ENCODE measurements at places on chromosomes 16 and 17.

- no peak for DNase-seq
Measured at GRCh38 chr17:7111784-7112509, 2.7 kb downstream of the ASGR2 start.

GRCh38 chr16:85458968-85459367, 154.2 kb upstream of the GSE1 start:
- DNase-seq: no peak

- no peak for DNase-seq
Measured at GRCh38 chr16:57555831-57556230, 13.4 kb downstream of the ADGRG5 start.

GRCh38 chr17:78991017-78991738, 11.5 kb upstream of the LGALS3BP start:
- no peak for DNase-seq

DNA sequence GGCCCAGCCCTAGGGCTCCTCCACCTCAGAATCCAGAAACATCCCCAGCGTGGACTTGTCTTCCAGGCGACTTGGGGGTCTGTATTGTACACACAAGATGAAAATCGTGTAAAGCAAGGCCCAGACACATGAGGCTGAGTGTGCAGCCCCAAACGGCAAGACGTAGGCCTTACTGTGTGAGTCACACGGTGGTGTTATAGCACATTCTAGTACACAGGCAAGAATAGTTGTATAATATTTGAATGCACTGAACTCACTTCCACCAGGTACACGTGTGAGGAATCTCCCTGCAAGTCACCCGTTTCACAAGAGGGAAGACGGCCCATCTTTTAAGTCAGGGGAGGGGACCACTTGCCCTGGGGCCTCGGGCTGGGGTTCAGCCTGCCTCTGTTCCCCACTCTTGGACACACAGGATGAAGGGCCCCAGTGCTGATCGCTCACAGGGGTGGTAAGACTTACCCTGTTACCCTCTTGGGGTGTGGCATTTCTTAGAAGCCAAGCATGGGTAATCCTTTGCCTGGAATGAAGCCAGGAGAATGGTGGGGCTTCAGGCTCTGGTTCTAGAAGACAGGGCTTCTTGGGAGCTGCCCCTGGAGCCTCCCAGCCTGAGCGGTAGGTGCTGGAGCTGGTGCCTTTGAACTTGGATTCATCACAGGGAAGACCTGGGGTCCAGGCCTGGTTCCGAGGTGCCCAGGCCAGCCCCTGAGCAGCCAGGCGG, 71.3 kb downstream of the SREBF1 start:
- no peak for DNase-seq

DNA sequence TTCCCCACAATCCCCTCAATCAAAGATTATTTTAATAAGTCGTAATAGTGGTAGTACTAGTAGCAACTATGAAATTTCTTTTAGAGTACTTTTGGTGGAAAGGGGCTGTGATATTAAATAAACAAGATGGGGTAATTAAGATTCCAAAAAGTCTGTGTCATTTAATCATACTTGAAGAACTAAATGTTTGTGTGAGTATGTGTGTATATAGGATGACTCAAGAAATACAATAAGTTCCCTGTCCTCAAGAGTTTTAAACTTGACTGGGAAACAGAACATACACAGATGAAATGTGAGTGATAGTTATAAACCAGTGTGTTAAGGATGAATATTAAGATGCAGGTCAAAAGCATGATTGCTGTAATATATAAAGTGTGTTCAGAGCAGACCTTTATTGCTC, 2.3 kb downstream of the ALDH3A2 start:
- DNase-seq: no peak

DNA sequence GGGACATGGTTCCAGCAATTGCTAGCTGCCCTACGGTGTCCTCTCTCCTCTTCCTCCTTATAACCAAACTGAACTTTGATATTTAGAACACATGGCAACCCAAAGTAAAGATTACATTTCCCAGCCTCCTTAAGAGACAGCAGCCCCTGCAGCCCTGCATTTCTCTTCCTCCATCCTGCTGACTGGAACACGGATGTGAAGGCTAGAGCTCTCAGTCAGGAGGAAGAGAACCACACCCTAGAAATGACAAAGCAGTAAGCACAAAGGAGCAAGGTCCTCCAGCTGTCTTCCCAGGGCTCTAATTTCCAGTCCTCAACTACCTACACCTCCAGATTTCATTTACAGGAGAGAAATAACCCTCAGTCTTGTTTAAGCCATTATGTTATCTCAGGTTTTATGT, 10.9 kb downstream of the DYNC1LI2 start:
- no peak for DNase-seq

GRCh38 chr16:57347858-57348257, 10.7 kb upstream of the CCL22 start:
- no peak for DNase-seq

- no peak for DNase-seq
Measured at GRCh38 chr16:49937886-49938285, 82.0 kb upstream of the ZNF423 start.

GRCh38 chr17:63364387-63364786, 81.7 kb downstream of the CYB561 start:
- DNase-seq: no peak

- DNase-seq: no peak
Measured at GRCh38 chr17:75288359-75288758, 874 bp downstream of the SLC25A19 start.

GRCh38 chr17:50661795-50662391, 27.2 kb downstream of the ABCC3 start:
- no peak for DNase-seq

- peak; percentile 43 for DNase-seq
Measured at GRCh38 chr17:44318077-44318892, 6.3 kb downstream of the SLC25A39 start.
